ENCODE measurements at places on chromosomes 4 and X. TPM values are rescaled to one million over a fixed set of nuclear protein-coding genes. Genes with fewer than 3 reads are reported as not detected.

The MAGEA8 gene
- not detected for total RNA-seq

DNA sequence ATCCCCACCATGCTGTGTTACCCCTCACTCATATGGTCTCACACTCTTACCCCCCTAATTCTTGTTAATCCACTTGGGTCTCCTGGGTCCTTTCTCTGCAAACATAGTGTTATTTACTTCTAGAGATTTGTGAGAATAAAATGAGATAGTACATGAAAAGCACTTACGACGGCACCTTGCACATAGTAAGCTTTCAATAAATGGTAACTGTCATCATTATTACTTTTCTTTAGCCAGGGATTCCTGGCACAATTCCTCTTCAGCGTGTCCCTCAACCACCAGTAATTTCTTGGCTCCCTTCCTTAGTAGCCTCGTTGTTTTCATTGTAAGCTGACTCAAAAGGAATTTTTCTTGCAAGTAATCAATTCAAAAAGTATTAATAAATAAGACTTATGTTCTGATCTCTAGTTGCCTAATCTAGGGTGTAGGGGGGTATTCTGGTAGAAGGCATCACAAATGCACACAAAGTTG lies 30.1 kb upstream of the RBMX start:
- no peak for DNase-seq

DNA sequence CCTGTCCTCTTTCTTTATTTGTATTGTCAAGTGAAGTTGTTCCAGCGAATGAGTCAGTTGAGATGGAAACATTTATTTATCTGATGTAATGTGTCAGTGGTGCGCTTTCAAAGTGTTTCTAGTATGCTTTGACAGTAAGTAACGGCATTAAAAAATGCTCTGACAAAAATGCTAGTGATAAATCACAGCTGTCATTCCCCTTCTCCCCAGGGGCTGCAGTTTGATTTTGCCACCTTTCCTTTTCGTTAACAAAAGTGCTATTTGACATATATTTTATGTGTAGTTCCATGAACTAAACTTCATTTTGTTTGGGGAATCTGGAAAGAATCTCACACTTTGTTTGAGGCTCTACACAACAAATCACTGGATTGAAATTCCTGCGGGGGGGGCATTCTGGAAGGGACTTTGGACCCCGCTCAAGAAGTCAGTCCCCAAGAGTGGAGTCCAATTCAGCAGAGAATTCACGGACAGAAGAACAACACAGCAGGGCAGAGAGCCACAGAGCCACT lies 7.6 kb upstream of the TBC1D19 start:
- DNase-seq = no peak

The TBX22 gene
- not detected for total RNA-seq

The ERCC6L gene
- total RNA-seq = 4.7 TPM

The SSX1 gene
- total RNA-seq = not detected
